ENCODE measurements at places on chromosomes 3 and 15. TPM values are rescaled to one million over a fixed set of nuclear protein-coding genes. Genes with fewer than 3 reads are reported as not detected.

GRCh38 chr15:67386947-67387346 is 132.4 kb downstream of the IQCH start:
- no peak overlapping the region for H3K27ac ChIP-seq
- H3K27me3 ChIP-seq, result no peaks in the 10 kb centered on the region
- no peak overlapping the region for H3K4me3 ChIP-seq
- no peaks in the 10 kb centered on the region for H3K36me3 ChIP-seq

The PLCL2 gene
- 7.5 TPM for total RNA-seq

GRCh38 chr3:121821421-121822199 is 13.2 kb downstream of the IQCB1 start:
- H3K36me3 ChIP-seq, result peaks cover 34% of the 10 kb centered on the region
- no peak for DNase-seq
- no peaks in the 10 kb centered on the region for H3K27me3 ChIP-seq
- H3K4me1 ChIP-seq, result no peaks in the 10 kb centered on the region

- peaks cover 42% of the 10 kb centered on the region for H3K27me3 ChIP-seq
- peak overlapping the region; percentile 58 for H3K4me3 ChIP-seq
- no peak overlapping the region for H3K27ac ChIP-seq
- no peak for DNase-seq
- peaks cover 25% of the 10 kb centered on the region for H3K4me1 ChIP-seq
Observed at GRCh38 chr3:184230603-184231528, 1.5 kb downstream of the VWA5B2 start.

DNA sequence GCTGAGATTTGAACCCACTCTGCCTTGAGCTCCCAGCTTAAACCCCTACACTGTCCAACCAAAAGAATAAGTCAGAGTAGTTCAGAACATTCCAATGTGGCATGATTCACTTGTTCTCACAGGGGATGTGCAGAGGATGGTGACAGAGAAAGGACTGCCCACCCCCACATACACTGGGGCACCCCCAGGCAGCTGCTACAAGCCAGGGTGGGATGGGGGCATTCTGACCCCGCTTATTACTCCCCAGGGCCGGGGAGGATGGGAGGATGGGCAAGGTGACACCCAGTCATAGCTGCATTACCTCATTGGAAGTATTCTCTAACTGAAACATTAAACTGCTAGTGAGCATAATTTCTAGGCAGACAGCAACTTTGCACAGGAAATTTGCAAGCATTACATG is 126.0 kb upstream of the PRR20G start:
- no peak overlapping the region for H3K4me3 ChIP-seq
- DNase-seq, result no peak
- no peaks in the 10 kb centered on the region for H3K4me1 ChIP-seq
- no peaks in the 10 kb centered on the region for H3K36me3 ChIP-seq
- no peak overlapping the region for H3K27ac ChIP-seq
- H3K27me3 ChIP-seq, result no peaks in the 10 kb centered on the region

The PDE12 gene
- total RNA-seq, result 19.0 TPM

The LRTM1 gene
- total RNA-seq, result not detected

The CRBN gene
- total RNA-seq, result 46.5 TPM

GRCh38 chr15:74233373-74233772 is 2.8 kb upstream of the CCDC33 start:
- no peak overlapping the region for H3K4me3 ChIP-seq
- no peak for DNase-seq
- H3K27ac ChIP-seq, result no peak overlapping the region

GRCh38 chr15:57059026-57059660 is 140.7 kb downstream of the TCF12 start:
- H3K27me3 ChIP-seq, result no peaks in the 10 kb centered on the region
- no peak for DNase-seq
- no peak overlapping the region for H3K4me3 ChIP-seq
- H3K36me3 ChIP-seq, result no peaks in the 10 kb centered on the region
- H3K27ac ChIP-seq, result no peak overlapping the region

DNA sequence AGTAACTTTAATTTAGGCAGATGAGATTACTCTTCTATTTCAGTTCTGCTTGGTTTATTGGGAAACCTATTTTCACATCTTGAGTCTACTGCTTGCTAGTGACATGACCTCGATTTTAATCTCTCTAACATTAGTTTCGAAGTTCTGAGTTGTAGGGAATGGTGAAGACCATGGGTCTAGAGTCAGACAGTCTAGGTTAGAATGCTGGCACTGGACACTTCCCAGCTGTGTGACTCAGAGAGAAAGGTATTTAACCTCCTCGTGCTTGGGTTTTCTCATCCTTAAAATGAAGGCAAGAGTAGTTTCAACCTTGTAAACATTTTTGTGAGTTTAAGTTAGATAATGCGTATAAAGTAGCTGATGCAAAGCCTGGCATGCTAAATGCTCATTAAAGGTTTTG is 422.1 kb downstream of the GRM7 start:
- no peak overlapping the region for H3K4me3 ChIP-seq
- no peaks in the 10 kb centered on the region for H3K27me3 ChIP-seq
- DNase-seq, result no peak
- no peaks in the 10 kb centered on the region for H3K4me1 ChIP-seq
- no peak overlapping the region for H3K27ac ChIP-seq

The GOLGA6D gene
- total RNA-seq, result not detected

The TRIM42 gene
- total RNA-seq, result not detected

The FNDC3B gene
- 72.6 TPM for total RNA-seq

The SCAMP5 gene
- total RNA-seq, result 6.4 TPM

The SQOR gene
- total RNA-seq, result 72.9 TPM

GRCh38 chr3:52313188-52313773 is 2.8 kb upstream of the DNAH1 start:
- H3K36me3 ChIP-seq, result peaks cover 8% of the 10 kb centered on the region
- no peak for DNase-seq
- H3K27ac ChIP-seq, result peak overlapping the region; percentile 46
- no peak overlapping the region for H3K4me3 ChIP-seq
- H3K4me1 ChIP-seq, result peaks cover 29% of the 10 kb centered on the region
- no peaks in the 10 kb centered on the region for H3K27me3 ChIP-seq

- no peaks in the 10 kb centered on the region for H3K4me1 ChIP-seq
- H3K4me3 ChIP-seq, result no peak overlapping the region
- no peak overlapping the region for H3K27ac ChIP-seq
- no peaks in the 10 kb centered on the region for H3K27me3 ChIP-seq
Observed at GRCh38 chr3:29026959-29027358, 253.9 kb upstream of the RBMS3 start.

- H3K27me3 ChIP-seq, result no peaks in the 10 kb centered on the region
- H3K36me3 ChIP-seq, result no peaks in the 10 kb centered on the region
- H3K4me3 ChIP-seq, result no peak overlapping the region
- DNase-seq, result no peak
- no peak overlapping the region for H3K27ac ChIP-seq
Observed at GRCh38 chr3:39292961-39293360, 13.1 kb upstream of the CX3CR1 start.

The ITPR1 gene
- total RNA-seq, result 220 TPM

DNA sequence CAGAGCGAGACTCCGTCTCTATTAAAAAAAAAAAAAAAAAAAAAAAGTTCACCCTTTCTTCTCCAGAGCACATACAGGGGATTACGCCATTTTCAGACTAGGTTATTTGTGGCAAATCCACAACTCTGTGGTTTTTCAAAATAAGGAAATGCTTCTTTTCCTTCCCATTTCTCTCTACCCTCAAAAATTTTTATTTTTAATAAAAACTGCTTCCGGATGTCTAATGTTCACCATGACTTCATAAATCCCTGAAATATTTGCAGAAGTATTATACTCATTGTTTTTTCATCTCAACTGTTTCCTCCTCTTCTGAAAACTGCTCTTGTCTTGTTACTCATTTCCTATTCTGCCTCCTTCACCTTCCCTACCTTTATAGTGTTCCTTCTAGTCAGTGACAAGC is 45.0 kb upstream of the SLC12A8 start:
- H3K36me3 ChIP-seq, result peaks cover 3% of the 10 kb centered on the region
- no peaks in the 10 kb centered on the region for H3K4me1 ChIP-seq
- DNase-seq, result no peak
- no peak overlapping the region for H3K27ac ChIP-seq
- no peaks in the 10 kb centered on the region for H3K27me3 ChIP-seq
- H3K4me3 ChIP-seq, result no peak overlapping the region

DNA sequence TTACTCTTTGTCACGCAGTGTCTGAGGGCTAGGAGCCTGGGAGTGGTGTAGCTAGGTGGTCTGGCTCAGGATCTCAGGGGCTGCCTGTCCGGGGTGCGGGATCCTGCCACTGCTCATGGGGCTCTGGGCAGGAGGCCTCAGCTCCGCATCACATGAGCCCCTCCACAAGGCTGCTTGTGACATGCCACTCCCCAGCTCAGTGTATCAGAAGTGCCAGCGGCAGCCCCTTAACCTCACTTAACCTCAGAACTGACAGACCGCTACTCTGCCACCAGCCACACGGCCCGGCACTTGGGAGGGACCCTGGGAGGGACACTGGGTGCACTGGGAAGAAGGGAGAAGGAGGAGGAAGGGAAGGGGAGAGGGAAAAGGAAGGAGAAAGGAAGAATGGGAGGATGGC is 87.9 kb downstream of the FBLN2 start:
- no peak for DNase-seq
- no peaks in the 10 kb centered on the region for H3K4me1 ChIP-seq
- no peak overlapping the region for H3K4me3 ChIP-seq
- H3K27me3 ChIP-seq, result no peaks in the 10 kb centered on the region

DNA sequence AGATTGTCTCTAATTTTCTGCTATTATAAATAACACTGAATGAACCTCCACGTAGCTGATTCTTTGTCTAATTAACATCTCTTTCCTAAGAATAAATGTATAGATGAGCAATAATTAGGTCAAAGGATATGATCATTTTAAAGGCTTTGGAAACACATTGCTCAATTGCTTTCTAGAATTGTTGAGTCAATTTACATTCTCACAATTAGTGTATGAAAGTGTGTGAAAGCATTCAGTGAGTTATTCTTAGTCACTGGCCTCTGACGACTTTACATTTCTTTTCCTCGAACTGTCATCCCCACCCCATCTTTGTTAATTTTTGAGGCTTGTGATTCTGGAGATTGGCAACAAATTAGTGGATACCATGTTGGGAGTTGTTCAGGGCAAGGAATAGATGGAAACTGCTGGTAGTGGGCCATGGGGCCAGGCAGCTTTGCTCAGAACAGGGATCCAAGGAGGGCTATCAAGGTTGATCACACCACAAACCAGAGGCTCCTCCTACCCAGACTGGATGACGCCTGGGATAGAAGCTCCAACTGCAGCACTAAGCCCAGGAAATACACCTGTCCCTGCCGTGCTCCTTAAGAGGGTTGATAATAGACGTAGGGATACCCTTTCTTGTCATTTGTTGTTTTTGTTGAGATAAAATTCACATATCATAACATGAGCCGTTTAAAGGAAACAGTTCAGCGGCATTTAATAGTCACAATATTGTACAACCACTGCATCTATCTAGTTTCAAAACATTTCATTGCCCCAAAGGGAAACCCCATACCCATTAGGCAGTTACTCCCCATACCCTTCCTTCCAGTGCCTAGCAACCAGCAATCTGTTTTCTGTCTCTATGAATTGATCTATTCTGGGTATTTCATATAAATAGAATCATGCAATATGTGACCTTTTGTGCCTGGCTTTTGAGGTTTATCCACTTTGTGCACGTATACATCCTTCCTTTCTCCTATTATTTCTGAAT is 27.9 kb downstream of the EIF1B start:
- H3K36me3 ChIP-seq, result no peaks in the 10 kb centered on the region
- H3K27me3 ChIP-seq, result no peaks in the 10 kb centered on the region
- no peak for DNase-seq

The SCAANT1 gene
- not detected for total RNA-seq

The MCF2L2 gene
- total RNA-seq, result 1.0 TPM

The IGDCC3 gene
- total RNA-seq, result not detected

DNA sequence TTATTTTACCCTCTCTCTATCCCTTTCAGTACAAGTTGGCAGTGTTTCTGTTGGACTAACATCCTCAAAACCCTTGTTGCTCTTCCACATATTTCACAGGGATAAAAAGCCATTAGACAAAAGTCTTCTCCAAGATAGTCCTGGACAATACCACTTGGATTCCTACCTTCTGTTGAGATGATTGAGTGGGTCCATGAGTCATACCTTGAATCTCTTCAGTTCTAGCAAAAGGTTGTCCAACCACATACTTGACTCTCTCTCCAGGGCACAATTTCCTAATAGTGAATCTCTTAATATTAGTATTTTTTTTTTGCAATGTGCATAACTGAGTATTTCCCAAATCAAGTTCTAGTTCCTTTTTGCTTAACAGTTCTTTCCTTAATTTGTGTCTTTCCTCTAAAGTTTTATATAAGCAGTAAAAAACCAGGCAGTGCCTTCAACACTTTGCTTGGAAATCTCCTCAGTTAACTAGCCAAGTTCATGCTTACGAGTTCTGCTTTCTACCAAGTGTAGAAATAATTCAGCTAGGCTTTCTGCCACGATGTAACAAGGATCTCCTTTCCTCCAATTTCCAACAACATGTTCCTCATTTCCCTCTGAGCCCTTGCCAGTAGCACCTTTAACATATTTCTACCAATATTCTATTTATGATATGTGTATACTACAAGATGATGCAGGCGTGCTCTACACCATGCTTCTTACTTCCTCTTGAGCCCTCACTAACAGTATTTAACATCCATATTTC is 68.3 kb upstream of the NEO1 start:
- H3K4me1 ChIP-seq, result peaks cover 10% of the 10 kb centered on the region
- DNase-seq, result no peak
- H3K27me3 ChIP-seq, result no peaks in the 10 kb centered on the region
- H3K36me3 ChIP-seq, result no peaks in the 10 kb centered on the region
- no peak overlapping the region for H3K27ac ChIP-seq

The CELSR3 gene
- total RNA-seq, result 0.33 TPM

DNA sequence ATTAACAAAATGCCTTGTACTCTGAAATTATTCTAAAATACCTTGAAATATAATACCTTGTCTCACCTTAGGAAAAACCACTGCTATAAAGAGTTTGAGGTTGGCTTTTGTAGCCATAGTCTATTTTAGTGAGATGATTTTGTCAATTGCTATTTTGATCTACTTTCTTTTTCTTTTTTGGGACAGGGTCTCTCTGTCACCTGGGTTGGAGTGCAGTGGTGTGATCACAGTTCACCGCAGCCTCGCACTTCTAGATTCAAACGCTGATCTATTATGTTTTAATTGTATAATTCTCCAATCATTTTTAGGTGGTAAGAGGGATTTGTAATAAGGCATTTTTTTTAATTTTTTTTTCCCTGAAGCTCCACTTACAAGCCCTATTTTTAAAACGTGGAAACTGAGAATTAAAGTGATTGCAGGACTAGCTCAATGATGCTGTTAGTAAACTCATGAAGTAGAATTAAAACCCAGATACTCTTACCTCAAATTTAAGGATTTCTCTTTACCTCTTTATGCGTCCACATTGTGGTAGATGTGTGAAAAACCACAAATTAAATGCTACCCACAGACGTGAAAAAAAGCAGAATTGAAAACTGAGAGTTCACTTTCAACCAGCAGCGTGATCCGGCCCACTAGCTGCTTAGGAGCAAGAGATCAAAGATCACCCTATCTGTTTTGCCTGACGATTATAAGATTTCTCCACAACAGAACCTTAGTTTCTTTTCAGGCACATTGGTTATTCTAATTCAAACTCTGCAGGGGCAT is 384.2 kb downstream of the CGGBP1 start:
- no peak overlapping the region for H3K4me3 ChIP-seq
- H3K27me3 ChIP-seq, result no peaks in the 10 kb centered on the region
- no peak overlapping the region for H3K27ac ChIP-seq
- no peak for DNase-seq
- H3K36me3 ChIP-seq, result no peaks in the 10 kb centered on the region

- H3K4me1 ChIP-seq, result no peaks in the 10 kb centered on the region
- no peak overlapping the region for H3K4me3 ChIP-seq
- DNase-seq, result no peak
- peaks cover 4% of the 10 kb centered on the region for H3K27me3 ChIP-seq
- no peaks in the 10 kb centered on the region for H3K36me3 ChIP-seq
- H3K27ac ChIP-seq, result no peak overlapping the region
Observed at GRCh38 chr3:12342151-12342550, 53.3 kb downstream of the PPARG start.

The RETNLB gene
- total RNA-seq, result not detected

The SCN11A gene
- total RNA-seq, result 0.42 TPM

All from esophagus muscularis mucosa (tissue), 4 donors.